Stimulated activated CD8-positive, alpha-beta memory T cell treated with anti-CD3 and anti-CD28 coated beads, Interleukin-4, amount 100 ng/mL, for 4 hours (primary cell): ENCODE measurements at places on chromosomes 4 and X.
A peak's percentile ranks its signal among the peaks of the same experiment; 100 is the strongest.

DNA sequence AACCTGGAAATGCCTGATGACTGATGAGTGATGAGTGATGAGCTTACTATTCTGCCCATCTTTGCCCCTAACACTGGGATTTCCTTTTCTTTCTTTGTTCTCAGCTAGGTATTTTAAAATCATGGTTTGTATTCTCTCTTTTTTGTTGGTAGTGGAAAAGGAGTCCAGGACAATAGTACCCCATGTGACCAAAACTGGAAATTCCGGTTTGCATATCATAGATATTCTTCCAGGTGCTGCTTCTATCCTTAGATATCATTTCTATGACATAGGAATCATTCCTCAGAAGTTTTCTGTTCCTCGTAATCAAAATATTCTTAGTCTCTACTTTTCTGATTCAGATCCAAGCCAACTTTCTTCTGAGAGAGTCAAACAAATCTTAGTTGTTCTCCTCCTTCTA, 320.5 kb upstream of the TET2 start:
- no peak for DNase-seq

DNA sequence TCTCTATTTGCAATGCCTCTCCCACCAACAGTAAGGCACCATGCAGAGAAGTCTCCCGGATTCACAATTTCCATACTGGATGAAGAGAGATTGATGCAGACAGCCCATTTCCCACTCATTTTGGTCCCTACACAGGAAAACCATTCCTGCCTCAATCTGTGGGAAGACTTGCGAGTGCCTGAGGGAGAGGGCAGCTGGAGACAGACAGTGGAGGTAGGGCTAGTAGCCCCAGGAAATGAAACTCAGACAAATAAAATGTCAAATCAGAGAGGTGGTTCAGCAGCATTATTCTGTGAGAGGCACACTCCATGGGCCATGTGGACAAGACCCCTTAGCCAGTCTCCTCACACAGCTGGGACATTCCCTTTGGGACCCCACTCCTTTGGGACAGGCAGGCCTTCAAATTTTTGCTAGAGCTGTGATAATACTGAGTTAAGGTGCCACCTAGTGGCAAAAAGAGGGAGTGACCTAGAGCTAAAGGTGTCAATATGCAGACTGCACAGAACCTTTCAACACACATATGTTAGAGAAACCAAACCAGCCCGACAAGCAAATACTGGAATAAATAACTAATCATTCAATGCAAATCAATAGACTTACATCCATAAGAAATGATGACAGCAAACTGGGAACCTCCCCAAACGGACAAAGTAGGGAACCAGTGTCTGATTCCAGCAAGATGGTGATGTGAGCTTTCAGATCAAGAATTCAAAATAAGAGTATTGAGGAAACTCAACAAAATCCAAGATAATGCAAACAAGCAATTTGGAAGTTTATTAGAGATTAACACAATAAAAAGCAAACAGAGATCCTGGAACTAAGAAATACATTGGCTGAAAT, 1865.3 kb upstream of the AGA start:
- DNase-seq = no peak

DNA sequence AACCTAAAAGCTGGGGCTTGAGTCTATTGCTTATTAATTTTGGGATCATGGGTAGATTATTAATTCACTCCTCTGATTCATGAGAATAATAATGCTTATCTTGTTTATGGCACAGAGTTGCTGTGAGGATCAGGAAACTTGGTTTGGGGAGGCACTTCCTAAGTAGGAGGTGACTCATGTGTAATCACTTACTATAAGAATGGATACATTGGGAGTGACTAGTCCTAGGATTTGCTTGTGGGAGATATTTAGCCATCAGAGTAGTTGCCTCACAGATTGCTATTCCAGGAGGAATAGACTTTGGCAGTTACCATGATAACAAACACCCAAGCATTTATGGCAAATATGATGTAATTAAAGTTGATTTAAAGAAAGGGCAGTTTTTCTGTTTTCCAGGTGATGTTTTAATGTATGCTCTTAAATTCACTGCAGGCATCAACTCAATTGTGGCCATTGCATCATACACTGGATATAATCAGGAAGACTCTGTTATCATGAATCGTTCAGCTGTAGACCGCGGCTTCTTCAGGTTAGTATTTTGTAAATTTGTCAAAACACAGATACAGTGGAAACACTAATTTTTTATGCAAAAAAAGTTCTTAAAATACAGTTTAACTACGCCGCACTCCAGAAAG, 41.9 kb downstream of the POLR2B start:
- no peak for DNase-seq

- no peak for DNase-seq
Measured at GRCh38 chrX:37594755-37595382, 23.4 kb downstream of the LANCL3 start.

GRCh38 chr4:88078579-88078978, 71.1 kb downstream of the PKD2 start:
- no peak for DNase-seq

DNA sequence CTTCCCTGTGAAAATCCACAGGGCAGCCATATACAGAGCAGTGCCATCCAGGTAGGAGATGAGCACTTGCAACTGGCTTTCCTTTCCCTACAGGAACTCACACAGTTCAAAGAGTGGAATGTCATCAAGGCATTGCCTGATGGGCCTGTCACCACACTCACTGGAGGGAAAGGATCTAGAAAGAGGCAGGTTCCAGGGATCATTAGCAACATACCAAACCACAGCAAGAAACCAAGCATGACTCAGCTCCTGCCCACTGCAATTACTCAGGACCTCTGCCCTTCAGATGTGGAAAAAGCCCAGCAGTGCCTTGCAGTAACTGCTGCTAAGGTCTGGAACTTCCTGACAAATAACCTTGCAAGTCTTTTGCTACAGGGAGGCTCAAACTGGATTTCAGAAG, 101.2 kb downstream of the ZNF674 start:
- DNase-seq = no peak

- no peak for DNase-seq
Measured at GRCh38 chr4:170109586-170110284, 20.0 kb upstream of the AADAT start.

- no peak for DNase-seq
Measured at GRCh38 chr4:52552778-52553177, 106.3 kb downstream of the USP46 start.

DNA sequence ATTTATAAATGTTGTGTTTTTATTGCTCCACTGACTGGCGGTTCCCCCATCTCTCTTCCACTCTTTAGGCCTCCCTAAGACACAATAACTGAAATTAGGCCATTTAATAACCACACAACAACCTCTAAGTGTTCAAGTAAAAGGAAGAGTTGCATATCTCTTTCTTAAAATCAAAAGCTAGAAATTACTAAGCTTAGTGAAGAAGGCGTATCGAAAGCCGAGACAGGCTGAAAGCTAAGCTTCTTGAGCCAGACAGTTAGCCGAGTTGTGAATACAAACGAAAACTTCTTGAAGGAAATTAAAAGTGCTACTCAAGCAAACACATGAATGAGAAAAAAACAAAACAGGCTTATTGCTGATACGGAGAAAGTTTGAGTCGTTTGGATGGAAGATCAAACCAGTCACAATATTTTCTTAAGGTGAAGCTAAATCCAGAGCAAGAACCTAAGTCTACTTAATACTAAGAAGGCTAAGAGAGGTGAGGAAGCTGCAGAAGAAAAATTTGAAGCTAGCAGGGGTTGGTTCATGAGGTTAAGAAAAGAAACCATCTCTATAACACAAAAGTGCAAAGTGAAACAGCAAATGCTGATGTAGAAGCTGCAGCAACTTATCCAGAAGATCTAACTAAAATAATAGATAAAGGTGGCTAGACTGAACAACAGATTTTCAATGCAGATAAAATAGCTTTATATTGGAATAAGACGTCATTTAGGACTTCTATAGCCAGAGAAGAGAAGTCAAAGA, 194.0 kb upstream of the TTC29 start:
- no peak for DNase-seq

GRCh38 chrX:65985922-65986588, 53.8 kb downstream of the VSIG4 start:
- peak; percentile 48 for DNase-seq
